ENCODE measurements at places on chromosomes 2 and 18.

GRCh38 chr2:144583741-144584453 lies 64.0 kb upstream of the ZEB2 start:
- DNase-seq, result no peak

DNA sequence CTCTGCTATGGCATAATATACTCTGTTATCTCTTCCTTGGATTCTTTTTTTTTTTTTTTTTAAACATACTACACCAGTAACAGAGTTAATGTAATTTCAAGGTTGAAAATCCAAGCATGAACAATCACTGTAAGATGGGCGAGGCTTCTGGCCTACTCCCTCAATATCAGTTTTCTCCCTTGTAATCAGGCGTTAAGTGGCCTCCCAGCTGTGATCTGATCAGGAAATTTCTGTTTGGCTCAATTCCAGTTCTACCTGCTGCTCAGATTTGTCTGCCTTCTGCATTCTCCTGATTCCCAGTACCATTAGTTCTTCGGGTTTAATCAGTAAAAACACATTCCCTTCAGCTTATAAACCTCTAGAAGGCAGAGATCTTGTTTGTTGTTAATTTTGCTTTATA lies 18.6 kb downstream of the PRKD3 start:
- DNase-seq, result no peak

DNA sequence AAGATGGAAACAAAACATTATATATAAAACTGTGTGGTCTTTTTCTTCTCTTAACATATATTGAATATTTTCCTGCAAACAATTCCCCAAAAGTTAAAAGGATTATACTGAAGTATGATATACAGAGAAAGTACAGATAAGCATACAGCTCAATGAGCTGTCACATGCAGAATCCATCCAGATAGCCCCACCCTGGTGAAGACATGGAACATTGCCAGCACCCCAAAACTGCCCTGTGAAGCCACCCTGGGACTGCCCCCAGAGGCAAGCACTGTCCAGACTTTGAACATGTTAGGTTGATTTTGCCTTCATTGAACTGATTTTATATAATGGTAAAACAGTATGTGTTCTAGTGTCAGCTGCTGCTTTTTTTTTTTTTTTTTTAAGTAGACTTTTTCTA lies 112.3 kb upstream of the IL1R2 start:
- no peak for DNase-seq

DNA sequence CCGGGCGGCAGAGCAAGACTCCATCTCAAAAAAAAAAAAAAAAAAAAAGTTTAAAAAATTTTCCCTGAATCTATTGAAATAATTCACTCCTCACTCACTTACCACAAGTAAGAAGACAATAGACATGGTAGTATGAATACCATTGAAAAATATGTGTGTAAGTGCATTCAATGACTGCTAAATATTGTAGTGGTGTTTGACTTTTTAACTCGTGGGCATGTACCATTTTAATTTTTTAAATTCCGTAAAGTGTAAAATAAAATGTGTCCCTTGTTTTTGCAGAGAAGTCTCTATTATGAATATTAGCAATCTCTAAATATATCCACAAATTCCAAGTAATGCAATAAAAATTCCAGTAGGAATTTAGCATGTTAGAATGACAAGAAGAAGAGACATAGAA lies 134.1 kb downstream of the COPS8 start:
- no peak for DNase-seq

- no peak for DNase-seq
Observed at GRCh38 chr2:138391946-138392345, 109.6 kb upstream of the SPOPL start.

DNA sequence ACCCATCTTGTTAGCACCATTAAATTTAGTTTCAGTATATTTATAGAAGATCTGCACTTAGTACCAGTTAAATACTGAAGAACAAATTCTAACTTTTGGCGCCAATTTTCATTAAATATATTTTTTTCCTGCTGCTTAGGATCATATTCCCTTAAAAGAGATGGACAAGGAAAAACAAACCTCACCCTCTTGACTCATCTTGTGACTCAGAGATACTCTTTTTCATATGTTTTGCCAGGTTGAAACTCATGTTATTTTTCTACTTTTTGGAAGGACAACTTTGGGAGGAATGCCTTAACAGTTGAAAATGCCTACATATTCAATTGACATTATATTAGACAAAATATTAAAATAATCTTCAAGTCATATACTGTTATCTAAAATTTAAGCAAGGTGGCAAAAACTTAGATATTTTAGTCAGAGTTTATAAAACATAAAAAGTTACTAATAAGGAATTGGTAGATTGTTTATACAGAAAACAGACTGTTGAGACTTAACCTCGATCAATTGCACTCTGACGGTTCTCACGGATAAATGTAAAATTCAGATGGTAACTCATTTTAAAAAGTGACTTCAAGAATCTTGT lies 36.2 kb downstream of the PNO1 start:
- no peak for DNase-seq

- DNase-seq, result no peak
Observed at GRCh38 chr2:144460727-144461307, 59.1 kb downstream of the ZEB2 start.

GRCh38 chr18:72828601-72829000 lies 39.2 kb downstream of the NETO1 start:
- DNase-seq, result no peak

GRCh38 chr2:64424416-64424987 lies 29.5 kb upstream of the LGALSL start:
- no peak for DNase-seq

DNA sequence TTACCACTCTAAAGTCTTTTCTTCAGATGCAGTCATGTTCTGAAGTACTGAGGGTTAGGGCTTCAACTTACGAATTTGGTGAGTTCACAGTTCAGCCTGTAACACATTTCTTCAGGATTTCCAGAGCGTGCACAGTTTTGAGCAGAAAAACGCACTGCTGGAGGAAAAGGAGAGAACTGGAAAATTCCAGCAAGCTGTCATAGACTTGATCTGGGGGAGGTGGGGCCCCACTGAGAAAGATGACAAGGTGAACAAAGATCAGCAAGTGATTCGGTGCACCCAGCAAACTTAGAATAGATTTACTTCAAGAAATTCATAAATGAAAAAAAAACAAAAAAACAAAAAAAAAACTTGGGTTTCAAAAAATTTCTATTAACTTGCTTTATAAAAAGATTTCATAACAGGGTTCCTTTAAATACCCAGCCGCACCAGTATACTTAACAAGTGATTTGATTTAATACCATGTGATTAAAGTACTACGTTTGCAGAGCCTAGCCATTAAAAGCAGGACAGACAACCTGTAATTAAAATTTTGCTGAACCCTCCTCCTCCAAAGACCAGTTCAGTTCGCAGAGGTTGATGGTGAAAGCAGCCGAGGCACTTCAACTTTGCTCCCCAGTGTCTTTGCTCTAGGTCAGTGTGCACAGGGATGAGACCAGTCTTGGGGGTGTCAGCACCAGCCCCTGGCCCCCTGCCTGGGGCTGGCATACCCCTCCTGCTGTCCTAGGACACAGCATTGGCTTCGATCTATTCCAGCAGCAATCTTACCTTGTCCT lies 30.5 kb downstream of the CTIF start:
- DNase-seq, result no peak

- no peak for DNase-seq
Observed at GRCh38 chr2:238104226-238104690, 4.1 kb downstream of the ESPNL start.

DNA sequence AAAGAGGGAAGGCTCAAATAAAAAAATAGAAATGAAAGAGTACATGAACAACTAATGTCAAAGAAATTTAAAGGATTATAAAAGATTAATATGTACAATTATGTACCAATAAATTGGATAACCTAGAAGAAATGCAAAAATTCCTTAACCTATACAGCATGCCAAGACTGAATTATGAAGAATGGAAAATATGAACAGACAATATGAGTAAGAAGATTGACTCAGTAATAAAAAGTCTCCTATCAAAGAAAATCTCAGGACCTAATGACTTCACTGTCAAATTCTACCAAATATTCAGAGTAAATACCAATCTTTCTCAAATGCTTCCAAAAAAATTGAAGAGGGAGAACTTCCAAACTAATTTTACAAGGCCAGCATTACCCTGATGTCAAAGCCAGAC lies 120.2 kb upstream of the SPOPL start:
- no peak for DNase-seq

GRCh38 chr2:170218931-170219330 lies 41.0 kb downstream of the MYO3B start:
- no peak for DNase-seq

DNA sequence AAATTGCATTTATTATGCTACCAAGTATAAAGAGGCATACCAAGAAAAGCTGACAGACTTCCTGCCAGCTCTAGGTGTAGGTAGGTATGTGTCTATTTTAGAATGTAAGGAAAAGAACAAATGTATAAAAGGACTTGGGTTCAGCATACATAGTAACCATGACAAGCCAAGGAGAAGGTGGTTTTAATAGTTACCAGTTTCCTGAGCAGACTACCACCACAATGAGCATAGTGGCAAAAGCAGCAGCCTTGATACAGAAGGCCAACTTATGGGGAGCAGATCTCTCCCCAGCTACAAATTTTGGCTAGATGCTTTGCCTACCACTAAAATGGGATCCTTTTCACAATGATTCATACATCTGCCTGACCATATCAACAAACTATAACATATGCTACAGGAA lies 34.5 kb downstream of the METTL8 start:
- DNase-seq, result no peak

- DNase-seq, result no peak
Observed at GRCh38 chr2:201185863-201186262, 2.9 kb downstream of the CASP10 start.

DNA sequence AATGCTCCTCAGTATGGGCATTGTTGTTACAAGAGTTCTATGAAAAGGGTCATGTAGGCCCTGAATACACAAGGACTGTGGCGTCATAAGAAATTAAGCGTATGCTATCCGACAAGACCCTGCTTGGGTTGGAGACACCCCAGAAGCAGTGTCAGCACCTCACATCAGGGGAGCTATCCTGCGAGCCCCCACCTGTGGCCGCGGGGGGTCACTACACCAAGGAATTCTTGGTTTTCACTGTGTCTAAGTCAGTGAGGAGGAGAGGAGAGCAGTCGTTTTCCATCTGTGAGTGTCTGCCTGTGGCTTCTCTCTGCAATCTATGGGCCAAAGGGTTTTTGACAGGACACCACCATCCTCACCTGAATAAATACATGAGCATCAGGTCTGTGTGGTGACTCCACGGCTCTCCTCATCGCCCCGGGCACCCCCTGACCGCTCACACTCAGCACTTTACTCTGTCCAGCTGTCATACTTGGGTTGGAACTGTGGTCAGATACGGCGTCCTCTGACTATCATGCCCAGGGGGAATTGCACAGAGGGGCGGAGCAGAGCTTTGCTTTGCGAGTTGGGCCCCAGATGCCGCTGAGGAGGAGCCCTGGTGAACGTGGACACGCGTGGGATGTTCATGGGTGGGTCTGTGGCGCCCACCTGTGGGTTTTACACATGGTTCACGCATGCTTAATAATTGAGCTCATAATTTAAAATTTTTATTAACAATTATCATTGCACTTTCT lies 235.5 kb downstream of the MYT1L start:
- no peak for DNase-seq

DNA sequence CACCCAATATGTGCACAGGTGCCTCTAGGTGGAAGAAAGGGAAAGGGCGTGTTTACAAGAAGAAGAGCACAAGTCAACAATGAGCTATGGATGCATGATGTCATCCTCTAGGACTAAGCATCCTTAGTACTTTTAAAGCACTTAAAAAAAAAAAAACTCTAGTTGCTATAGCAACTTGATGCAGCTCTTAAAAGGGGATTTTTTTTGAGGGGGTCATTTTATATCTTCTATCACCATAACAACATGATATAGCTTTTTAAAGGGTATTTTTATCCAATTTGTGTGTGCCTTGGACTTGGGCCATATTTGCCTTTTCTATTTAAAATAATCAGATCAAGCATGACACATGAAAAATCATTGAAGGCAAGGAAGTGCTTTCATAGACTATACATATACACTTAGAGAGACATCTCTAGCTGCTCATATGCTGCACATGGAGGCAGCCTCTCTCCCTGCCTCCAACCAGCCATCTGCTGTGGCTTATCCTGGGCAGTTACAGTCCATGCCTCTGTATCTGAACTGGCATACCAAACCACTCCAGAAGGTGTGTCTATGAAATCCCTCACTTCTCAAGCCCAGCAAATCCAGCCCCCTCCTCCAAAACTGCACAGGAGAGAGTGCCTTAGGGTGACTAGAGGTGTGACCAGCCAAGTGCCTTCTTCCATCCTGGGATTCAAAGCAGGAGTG lies 165.4 kb downstream of the MSH2 start:
- no peak for DNase-seq

DNA sequence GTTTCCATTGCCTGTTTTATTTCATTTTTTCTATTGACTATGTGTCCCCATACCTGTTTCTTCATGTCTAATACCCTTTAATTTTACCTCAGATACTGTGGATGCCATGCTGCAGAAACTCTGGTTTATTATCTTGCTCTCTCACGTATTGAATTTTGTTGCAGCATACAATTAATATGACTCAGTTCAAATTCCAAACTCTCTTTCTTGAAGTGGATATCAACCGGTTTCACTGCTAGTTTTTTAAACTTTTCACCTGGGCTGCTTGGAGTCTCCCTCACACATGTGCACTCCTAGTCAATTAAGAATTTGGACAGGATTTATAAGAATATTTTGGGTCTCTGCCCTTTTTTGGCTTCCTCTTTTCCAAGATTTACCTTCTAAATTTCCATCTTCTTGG lies 70.6 kb upstream of the CAPN13 start:
- DNase-seq, result no peak

DNA sequence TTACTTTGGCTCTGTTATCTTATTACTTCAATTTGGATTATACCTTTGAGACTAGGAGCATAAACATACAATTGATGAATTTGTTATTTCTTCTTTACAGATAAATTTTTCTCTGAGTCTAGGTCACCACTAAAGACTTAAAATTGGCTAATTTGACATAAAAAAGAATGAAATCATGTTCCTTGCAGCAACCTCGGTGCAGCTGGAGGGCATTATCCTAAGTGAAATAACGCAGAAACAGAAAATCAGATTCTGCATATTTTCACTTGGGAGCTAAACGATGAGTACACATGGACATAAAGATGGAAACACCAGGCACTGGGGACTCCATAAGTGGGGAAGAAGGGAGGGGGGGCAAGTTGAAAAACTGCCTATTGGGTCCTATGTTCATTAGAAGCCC lies 172.8 kb upstream of the SESTD1 start:
- DNase-seq, result no peak

- DNase-seq, result no peak
Observed at GRCh38 chr2:176097820-176098365, 1.7 kb upstream of the HOXD12 start.

- no peak for DNase-seq
Observed at GRCh38 chr2:142981069-142981378, 103.6 kb downstream of the KYNU start.

- DNase-seq, result no peak
Observed at GRCh38 chr2:237137626-237138323, 52.1 kb downstream of the COPS8 start.

DNA sequence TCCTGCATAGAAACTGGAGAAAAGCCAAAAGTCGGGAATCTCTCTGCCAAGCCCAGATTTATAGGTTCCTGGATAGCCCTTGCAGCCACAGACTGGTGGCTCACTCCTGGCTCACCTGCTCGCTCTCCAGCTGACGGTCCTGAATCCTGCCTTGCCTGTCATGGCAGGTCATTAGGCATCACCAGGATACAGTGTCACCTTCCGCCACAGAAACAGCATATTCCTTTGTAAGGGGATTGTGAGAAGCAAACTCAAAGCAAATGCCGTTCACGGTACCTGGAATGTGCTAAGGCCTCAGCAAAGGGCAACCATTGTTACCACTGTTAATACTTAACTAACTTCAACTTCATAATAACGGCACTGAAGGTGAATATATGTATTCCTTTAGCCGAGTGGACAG lies 57.1 kb upstream of the GPR45 start:
- DNase-seq, result no peak

All from T-helper 1 cell (primary cell).